ENCODE measurements at places on chromosomes 1 and 21. TPM values are rescaled to one million over a fixed set of nuclear protein-coding genes. Genes with fewer than 3 reads are reported as not detected.
A peak's percentile ranks its signal among the peaks of the same experiment; 100 is the strongest.

DNA sequence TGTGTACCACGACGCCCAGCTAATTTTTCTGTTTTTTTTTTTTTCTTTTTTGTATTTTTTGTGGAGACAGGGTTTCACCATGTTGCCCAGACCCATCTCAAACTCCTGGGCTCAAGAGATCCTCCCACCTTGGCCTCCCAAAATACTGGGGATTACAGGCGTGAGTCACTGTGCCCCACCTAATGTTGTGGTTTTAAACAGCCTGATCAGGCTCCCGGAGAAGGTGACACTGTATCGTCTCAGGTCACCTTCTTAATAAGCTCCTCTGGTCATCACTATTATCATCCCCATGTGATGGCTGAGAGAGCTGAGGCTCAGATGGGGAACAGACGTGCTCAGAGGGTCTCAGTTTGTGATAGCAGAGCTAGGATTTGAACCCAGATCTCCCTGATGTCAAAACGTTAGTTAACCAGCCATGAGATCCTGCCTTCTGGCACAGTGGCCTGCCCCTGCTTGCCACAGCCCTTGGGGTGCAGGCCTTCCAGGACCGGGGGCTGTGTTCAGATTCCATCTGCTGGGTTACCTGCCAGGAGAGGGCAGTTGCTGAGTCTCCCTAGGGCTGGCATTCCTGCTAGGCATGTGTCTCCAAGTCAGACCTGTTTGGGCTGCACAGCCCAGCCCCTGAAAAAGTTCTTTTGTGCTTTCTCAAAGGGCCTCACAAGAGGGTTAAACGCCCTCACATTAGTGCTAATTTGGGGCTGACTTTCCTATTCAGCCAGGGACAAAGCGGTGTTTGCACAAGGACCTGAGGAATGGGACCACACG is 32.7 kb upstream of the GRHL3 start:
- DNase-seq, result no peak

DNA sequence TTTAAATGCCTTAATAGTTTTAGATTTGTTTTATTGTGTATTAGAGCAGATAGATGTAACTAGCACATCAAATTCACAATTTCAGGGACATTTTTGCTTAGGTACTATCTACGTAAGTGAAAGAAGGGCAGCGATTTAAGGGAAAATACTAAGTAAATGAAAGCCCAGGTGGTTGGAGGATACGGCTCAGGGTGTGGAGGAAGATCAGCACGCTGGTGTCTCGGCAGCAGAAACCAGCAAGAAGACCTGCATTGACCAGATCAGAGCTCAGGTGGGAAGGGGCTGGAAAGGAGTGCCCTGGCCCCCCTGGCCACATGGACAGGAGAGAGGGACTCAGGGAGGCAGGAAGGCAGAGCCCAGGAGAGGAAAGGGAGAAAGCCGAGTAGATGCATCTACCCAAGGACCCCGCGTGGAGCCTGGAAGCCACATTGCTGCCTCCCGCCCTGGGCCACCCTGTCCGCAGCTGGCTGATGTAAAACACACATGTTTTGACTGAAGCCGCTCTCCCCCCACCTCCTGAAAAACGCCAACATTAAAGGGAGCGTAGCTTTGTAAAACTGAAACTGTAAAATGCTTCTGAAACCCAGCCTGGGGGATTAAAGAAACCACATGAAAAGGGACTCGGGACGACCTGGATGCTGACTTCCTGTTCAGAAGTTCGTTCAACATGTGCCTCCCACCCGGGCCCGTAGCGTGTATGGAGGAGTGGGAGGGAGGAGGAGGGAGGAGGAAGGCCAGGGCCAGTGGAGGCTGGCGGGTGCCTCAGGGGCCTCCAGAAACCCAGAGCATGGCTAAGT is 72.6 kb upstream of the TARDBP start:
- no peak for DNase-seq

DNA sequence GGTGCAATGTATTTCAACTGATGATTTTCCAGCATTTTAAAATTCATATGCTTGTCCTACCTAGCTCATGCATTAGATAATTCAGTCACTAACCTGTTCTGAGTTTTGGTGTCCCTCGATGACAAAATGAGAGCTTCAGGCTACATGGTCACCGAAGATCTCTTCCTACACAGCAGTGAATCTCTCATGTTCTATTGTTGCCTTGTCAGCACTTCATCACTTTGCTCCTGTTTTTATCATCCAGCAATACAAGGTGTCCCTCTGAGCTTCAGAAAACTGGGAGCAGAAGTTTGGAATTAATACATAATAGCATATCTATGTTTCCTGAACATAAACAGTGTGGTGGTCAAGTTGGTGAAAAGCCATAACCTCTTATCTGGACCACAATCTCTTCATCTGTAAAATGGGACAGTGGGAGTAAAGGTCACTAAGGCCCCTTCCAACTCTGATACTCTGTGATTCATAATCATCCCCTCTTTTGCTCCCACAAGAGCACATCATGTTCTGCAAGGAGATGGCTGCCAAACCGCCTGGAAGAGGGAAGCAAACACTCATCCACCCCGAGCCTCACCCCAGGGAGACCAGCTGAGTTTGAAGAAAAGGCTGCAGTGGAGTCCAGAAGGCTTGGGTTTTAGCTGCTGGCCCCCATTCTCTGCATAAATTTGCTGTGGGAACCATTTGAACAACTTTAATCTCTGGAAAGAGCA is 137.9 kb upstream of the F3 start:
- DNase-seq, result no peak

DNA sequence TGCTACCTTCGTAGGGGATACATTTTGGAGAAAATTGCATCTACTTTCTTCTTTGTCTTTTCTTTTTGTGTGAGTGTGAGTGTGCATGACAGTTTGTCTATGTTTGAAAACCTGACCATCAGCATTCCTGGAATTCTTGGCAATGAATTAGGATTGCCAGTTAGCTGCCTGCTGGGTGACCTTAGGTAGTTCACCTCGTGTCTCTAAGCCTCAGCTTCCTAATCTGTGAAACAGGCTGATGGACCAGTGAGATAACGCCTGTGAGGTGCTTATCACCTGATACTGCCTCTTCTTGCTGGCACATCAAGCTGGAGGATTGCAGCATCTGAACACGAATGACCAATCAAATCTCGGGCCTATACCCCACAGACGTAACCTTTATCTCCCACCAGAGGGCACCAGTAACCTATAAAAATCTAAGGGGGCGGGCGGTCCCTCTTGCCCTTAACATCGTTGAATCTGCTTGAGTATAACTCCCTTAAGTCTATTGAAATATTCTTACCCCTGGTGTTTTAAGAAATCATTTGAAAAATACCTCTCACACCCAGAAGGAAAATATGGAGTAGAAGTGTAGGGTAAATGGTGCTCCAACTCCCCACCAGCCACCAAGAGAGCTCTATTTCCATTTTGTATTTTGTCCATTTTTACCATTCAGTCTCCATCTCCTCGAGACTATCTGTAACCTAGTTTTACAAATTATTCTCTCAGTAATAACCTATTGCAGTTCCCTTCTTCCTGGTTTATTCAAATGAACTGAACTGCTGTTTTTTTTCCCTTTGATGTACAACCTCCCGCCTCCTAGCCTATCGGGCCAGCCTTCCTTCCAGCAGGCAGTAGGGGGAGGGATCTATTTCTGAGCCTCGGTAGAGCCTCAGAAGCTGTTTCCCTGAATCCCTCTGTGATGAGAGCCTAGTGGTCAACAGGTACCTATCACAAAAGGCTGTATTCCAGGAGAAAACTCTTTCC is 49.7 kb downstream of the MDM4 start:
- peak; percentile 65 for DNase-seq

- no peak for DNase-seq
Measured at GRCh38 chr1:30315185-30315960, 408.0 kb downstream of the MATN1 start.

GRIK3 gene
- total RNA-seq, result not detected

DNA sequence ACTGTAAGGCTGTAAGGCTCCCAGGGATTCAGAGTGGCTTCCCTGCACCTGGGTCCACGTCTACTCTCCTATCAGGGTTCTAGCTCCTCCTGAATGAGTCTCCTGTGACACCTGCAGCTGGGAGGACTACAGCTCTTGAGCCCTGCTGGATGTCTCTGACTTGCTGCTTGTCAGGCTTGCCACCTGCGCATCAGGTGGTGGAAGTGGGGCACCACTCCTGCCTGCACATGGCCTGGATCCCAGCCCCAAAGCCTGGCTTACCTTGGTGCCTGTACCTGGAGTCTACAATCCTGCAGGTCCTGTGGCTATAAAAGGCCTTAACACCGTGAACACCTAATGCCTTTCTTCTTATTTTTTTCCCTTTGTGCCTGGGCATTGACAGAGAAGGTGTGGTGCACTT is 82.2 kb downstream of the FAM78B start:
- no peak for DNase-seq

OR14K1 gene
- not detected for total RNA-seq

DDAH1 gene
- total RNA-seq, result 98.7 TPM

- no peak for DNase-seq
Measured at GRCh38 chr1:99228153-99228552, 36.1 kb upstream of the PLPPR4 start.

GRCh38 chr1:10613861-10614260 is 139.1 kb downstream of the PEX14 start:
- DNase-seq, result no peak

DNA sequence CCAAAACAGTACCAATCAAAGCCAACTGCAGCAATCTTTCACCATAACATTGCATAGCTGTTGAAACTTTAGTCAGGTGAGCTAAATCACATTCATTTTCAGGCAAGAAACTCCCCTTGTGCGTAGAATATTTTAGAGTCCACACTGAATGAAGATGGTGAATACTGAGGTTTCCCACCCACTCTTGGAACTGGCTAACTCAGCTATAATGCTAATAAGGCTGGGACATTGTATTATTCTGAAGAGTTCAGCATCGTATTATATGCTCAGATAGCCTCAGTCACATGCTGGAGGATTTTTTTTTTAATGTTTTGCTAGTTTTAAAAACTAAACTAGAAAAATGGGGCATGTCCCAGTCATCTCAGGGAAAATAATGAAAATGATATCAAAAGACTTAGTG is 352.3 kb upstream of the FMN2 start:
- DNase-seq, result no peak

DNA sequence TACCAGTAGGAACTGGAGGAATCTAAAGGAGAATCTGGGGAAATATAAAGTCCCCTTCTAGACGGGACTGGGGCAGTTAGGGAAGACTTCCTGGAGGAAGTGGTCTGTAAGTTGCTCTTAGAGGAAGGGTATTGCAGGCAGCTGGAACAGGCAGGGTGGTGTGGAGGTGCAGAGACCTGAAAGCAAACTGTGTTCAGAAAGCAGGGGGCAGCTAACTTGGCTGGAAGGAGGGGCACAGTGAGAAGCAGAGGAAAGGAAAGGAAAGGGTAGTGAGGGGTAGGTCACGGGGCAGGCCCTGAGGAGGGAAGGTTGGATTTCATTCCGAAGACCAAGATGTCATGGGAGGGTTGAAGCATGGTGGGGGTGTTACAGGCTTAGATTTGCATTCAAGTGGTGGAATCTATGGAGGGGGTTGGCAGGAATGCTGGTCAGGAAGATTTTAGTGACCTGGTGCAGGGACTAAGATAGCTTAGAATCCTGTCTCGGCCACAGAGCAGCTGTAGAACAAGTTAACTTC is 240.7 kb downstream of the FOXD2 start:
- DNase-seq, result no peak

DNA sequence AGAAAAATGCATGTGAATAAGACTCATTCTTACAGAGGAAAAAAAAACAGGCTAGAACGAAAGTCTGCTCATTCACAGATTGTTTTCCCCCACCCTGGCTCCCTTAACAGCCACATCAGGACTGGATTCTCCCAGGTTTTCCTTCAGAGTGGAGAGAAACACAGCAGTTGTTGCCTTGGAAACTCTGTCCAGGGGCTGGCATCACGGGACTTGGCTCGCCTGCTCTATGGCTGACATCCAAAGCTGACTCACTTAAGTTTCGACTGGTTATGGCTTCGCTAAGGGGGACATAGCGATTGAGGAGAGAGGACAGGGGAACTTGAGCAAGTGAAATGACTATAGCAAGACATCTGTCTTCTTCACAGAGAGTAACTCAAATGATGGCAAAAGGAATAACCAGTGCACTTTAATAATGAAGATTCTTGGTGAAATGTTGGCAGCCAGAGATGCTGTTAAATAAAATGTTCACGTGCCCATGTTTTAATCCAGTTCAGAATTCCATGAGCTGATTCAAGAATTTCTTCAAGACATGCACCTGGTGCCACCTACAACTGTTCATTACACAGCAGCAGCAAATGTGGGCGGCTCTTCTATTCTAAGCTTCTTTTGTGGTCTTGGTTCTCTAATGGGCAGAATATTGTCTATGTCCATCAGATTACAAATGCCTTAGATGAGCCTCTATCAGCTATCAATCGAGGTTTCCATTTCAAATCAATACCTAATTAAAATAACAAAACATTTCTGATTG is 21.8 kb downstream of the MIS18A start:
- DNase-seq, result peak; percentile 28

- no peak for DNase-seq
Measured at GRCh38 chr1:80892539-80892938, 908.2 kb upstream of the ADGRL2 start.

- DNase-seq, result no peak
Measured at GRCh38 chr1:51453010-51453409, 66.1 kb downstream of the EPS15 start.

XCL2 gene
- not detected for total RNA-seq

KCNA2 gene
- not detected for total RNA-seq

GRCh38 chr1:41464885-41465284 is 19.6 kb downstream of the EDN2 start:
- no peak for DNase-seq

Measured in Calu3 (cell line).